ENCODE measurements at places on chromosomes 7 and 10.
A peak's percentile ranks its signal among the peaks of the same experiment; 100 is the strongest.

DNA sequence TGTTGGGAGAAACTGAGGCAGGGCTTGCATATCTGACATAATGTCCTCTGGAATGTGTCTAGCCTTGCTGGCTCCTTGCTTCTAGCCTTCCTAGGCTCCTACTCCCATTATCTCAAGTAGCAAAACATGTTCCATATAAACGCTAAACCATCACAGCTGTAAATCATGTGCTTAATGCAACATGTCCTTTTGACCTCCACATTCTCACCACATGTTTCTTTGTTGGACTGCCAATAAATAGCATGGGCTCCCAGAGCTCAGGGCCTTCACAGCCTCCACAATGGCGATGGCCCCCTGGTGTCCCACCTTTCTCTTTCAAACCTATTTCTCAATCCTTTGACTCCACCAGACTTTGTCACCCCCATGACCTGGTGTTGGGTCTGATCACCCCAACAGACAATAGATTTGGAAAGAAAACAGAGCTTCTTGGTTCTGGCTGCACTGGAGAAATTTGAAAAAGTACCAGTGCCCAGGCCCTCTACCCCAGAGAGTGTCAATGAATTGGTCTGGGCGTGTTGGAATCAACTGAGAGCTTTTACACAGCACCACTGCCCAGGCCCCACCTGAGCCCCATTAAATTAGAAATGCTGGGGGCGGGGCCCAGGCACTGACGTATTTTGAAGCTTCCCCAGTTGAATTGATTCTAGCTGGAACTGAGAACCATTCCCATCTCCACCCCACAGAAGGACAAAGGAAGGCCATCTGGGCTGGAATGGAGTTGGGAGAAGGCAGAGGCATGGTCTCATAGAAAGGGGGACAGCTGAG lies 41.3 kb upstream of the GGCT start:
- DNase-seq, result no peak

DNA sequence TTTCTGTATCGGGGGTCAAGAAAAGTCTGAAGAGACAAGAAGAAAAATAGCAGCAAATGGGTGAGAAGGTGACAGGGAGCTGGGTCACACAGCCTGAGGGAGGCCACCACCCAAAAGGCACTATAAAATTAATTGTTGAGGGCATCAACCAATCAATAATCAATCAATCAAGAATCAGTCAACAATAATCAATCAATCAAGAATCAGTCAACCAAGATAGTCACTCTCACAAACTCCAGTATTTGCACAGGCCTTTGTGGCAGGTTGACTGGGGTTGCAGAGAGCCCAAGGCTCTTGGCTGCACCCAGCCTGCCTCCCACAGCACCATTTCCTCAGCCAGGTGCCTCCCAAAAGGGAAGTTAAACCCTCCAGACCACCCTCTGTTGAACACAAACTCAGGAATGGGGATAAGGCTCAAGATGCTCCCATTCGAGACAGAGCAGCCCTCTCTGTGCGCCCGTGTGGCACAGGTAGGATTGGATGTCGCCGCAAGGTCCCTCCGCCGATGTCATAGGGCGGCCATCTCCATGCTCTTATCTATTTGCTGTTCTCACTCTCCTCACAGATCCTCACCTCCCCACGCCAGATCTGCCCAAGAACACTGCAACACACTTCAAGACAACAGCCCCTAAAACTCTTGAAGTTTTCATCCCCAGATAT lies 64.0 kb downstream of the TNS3 start:
- DNase-seq, result no peak

GRCh38 chr7:66099551-66100407 lies 14.9 kb upstream of the CRCP start:
- DNase-seq, result peak; percentile 22

DNA sequence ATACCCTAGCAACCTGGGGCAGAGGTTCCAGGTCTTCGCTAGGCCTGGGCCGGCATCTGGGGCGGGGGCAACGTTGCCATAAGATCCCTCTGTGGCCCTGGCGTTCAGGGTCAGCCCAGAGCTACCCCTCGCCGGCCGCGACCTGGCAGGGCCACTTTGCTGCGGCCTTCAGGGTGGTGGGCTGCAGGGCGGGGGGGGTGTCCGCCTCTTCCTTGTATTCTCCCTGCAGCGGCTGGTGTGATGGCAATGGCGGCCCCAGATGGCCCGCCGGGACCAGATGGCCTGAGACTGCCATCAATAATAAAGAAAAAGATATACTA lies 539.2 kb upstream of the POT1 start:
- DNase-seq, result no peak

GRCh38 chr7:74430961-74431466 lies 22.7 kb upstream of the GTF2IRD1 start:
- DNase-seq, result no peak

DNA sequence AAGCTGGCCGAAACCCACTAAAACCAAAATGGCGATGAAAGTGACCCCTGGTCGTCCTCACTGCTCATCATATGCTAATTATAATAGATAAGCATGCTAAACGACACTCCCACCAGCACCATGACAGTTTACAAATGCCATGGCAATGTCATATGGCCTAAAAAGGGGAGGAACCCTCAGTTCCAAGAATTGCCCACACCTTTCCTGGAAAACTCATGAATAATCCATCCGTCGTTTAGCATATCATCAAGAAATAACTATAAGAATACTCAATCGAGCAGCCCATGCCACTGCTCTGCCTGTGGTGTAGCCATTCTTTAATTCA lies 422.0 kb downstream of the CALN1 start:
- DNase-seq, result no peak

DNA sequence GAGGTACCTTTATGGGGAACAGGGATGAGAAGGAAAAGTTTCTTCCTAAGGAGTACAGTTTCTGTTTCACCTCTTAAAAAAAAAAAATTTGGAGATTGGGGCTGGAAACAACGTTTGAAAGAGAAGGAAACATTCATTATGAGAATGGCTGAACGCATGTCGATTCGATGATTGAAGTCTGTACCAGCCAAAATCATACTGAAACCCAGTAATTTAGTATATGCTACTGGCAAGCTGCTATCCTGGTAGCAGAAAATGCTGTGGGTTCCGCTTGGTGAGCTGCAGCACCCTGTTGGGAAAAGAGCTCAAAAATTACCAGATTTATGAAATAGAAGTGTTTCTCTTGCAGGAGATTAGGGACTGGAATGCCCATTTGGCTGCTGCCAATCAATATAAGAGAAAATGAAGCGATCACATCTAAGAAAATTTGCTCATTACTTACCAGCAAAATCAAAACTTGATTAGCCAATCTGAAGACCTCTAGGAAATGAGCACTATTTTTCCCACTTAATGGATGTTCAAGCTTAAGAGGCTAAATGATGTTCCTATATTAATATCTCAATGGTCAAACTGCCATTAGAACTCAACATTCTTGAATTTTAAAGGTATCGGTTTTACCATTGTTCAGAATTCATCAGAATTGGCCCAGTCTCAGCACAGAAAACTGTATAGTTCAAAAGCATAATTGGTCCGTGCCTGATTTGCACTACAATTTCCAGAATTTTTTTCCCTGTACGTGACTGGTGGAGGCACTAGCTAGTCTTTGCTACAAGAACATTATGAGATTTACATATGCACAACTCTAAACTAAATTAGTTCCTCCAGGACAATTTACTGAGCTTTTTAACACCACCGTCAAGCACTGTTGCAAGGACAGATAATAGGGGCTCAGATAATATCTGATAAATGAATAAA lies 1.2 kb upstream of the ITGB1 start:
- no peak for DNase-seq

- DNase-seq, result no peak
Observed at GRCh38 chr7:26360650-26361049, 69.0 kb downstream of the SNX10 start.

DNA sequence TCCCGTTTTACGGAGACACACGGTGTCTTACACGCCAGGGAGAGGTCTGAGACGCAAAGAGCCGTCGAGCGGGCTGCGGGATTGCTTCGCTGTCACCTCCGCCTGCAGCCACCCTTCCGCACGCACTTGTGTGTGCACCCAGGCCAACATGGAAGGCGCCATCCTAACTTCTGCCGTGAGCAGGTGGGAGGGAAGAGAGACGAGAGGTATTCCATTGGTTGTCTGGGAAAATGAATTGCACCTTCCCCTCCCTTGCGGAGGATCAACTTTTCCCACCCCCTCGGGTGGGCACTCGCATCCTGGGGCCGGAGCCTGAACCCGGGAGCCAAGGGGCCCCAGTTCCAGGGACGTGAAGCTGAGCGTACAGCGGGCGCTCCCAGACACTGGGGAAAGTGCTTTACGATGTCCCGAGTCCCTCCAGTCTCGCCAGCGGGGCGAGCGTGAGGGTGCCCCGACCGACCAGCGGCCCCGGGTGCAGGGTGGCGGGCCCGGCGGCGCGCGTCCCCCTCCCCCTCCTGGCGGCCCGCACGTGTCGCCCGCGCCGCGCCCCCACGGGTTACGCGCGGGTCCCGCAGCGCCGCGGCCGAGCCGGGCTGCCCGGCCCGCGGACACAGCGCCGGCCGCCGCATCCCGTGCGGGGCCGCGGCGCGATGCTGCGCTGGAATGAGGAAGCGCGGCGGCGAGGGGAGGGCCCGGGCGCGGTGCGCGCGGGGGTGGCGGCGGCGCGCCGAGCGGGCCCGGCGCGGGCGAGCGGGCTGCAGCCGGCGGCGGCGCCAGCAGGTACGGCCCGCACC lies 984 bp upstream of the IKZF1 start:
- no peak for DNase-seq

DNA sequence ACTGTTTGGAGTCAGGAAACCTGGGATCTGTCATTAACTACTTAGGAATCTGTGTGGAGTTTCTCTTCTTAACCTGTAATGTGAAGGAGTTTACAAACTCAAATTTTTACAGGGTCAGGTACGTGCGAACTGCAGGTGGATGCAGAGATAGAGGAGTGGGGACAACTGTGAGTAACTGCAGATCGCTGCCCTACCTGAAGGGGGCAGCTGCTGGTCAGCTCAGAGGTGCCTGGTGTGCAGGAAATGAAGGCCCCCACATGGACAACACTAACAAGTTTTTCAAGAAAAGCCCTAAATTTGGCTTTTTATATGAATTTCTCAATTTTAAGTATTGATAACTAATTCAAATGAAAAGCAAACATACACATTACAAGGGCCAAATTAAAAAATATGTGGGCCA lies 380.0 kb downstream of the REEP3 start:
- DNase-seq, result no peak

DNA sequence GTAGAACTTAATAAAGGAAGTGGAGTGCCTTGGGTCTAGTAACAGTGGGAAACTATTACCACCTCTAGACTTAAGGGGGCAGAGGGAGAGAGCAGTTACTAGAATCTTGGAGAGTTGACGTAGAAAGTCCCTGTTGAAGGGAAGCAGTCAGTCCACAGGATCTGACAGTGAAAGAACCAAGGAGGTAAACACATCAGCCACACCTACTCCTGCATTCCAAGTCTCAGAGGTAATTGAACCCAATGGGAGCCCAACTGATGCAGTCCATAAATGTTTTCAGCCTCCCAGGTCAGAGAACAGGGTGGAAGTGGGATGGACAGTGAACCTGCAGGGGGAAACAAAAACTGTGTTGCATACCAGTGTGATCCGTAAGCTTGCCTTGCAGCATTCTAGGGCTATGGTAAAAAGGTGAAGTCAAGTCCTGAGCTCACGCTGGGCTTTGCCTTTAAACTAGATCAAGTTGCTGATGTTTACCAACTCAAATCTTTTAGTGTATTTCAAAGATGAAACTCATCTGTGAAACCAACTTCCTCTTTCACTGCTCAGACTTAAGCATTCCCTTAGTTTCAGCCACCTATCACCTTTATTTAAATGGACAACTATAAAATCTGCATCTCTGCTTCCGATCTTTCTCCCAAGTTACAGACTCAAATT lies 57.2 kb downstream of the SLC16A12 start:
- DNase-seq, result no peak

- no peak for DNase-seq
Observed at GRCh38 chr7:102244601-102245000, 42.1 kb upstream of the SH2B2 start.

DNA sequence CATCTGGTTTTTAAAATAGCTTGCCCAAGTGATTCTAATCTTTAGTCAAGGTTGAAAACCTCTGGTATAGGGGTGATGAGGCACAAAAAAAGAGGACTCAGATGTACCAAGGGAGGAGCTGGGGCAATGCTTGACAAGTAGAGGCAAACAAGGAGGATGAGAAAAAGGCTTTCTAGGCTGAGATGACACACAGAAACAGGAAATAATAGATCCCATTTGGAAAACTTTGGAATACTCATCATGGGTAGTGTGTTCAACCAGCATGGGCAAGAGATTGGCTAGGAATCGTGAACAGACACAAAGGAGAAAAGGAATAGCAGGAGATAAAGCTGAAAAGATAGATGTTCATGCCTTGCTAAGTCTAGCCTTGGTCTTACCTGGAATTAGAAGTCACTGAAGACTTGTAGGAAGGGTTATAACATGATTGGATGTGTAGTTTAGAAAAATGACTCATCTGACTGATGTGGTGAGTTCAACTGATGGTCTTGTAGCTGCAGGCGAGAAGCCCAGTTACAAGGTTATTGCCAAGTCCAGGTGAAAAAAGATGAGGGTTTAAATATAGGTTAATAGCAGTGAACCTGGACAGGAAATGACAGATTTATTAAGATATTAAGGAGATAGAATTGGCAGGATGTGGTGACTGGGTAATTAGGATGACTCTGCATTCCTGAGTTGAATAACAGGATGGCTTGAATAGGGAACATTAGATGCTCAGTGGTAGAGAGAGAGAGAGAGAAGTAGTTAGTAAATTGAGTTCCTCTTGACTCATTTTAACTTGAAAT lies 214.0 kb upstream of the LRGUK start:
- DNase-seq, result no peak

DNA sequence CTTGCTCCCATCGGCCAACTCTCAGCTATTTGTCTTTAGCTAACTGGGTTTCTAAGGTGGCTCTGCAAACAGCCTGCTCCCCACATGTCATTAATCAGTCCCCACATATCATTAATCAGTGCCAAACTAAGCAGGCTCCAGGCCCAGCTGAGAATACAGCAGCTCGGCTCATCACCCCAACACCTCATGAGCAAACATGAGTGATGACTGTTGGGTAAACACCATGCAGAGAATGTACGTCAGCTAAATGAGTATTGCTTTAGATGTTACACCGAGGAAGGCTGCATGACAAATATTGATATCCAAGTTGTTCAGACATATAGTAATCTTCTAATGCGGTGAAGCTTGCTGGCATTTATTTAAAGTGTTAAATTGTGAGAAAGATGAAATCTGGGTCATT lies 187.5 kb upstream of the AOAH start:
- no peak for DNase-seq

Data from activated CD4-positive, alpha-beta T cell treated with anti-CD3 and anti-CD28 coated beads for 4 hours (primary cell).